Umbilical cord (tissue), 2 donors: ENCODE measurements at places on chromosomes 16 and 17.

DNA sequence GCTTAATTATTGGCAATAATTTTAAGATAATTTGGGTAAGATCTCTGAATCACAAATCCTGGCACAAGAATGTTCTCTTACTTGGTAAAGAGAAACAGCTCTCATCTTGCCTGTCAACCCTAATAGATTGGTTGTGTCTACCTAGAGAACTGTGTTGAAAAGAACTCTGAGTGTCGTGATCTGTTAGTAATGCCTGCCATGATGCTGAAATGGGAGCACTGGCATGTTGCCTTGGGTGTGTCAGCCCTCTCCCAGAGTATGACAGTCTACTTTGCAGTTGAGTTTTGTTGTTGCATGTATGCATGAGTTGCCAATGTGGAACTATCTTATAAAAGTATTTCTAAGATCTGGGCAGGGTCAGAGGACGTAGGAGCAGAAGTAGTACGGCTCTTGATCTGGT lies 221.4 kb downstream of the MAF start:
- DNase-seq = no peak

- no peak for DNase-seq
Measured at GRCh38 chr16:71762186-71762585, 37.7 kb upstream of the PHLPP2 start.

GRCh38 chr17:40311575-40311974 lies 2.6 kb downstream of the RARA start:
- no peak for DNase-seq

DNA sequence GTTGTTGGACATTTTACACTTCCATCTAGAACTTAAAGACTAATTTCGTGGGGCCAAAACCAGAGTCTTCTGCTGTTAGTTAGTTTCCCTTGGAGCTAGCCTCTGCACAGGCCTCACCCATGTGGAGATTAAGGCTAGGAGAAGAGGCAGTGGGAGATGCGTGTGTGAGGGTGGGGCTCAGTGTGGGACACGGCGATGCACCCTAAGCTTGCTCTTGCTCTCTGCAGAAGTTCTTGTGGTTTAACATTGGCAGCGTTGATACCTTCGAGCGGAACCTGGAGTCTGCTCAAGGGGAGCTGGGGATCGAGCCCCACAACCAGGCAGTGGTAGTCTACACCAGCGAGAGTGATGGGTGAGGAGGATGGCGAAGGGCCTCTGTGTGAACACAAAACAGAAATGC lies 34.0 kb downstream of the DBNDD1 start:
- no peak for DNase-seq

DNA sequence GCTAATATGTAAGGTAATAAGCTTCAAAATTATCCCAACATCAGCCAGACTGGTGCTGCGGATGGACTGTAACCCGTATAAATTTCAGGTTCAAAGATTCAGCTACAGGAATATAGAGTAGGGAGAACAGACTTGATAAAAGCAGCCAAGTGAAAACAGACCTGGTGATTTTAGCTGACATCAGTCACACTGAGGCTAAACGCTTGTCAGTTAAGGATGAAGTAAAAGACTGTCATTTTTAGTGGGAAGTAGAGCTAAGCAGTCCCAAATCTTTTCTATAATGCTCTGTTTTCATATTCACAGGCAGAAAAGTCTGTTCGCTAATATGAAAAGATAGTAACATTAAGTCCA lies 35.4 kb downstream of the CMTM4 start:
- peak; percentile 18 for DNase-seq

DNA sequence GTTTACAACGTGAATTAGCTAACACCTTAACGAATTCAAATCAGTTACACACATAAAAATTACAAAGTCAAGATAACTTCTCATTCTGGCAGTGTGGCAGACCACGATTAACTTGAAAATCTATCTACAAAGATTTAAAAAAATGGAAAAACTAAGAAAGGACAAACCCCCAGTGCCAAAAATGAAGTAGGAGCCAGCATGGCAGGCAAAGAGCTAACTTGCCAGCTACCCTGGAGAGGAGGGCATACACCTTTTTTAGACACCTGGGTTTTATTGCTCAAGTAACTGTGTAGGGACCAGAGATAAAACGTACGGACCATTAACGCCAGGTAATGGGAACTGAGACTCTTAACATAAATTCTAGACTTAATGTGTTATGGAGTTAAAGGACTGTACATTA lies 2.5 kb downstream of the TAF15 start:
- no peak for DNase-seq

GRCh38 chr17:1504866-1505265 lies 11.5 kb downstream of the INPP5K start:
- no peak for DNase-seq

DNA sequence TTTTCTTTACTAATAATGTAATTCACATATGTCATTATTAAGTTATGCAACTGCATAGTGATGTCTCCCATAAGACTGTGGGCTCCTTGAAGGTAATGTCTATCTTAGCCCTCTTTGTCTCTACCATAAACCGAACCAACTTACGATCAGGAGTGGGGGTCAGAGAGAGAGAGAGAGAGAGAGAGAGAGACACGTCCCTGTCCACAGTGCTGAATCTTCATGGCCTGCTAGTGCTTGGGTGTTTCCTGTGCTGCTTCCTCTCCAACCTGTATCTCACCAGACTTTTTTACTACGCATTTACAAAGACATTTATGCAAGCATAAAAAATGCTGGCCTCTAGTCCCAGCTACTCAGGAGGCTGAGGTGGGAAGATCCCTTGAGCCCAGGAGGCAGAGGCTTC lies 52.2 kb upstream of the HAPSTR1 start:
- DNase-seq = no peak

DNA sequence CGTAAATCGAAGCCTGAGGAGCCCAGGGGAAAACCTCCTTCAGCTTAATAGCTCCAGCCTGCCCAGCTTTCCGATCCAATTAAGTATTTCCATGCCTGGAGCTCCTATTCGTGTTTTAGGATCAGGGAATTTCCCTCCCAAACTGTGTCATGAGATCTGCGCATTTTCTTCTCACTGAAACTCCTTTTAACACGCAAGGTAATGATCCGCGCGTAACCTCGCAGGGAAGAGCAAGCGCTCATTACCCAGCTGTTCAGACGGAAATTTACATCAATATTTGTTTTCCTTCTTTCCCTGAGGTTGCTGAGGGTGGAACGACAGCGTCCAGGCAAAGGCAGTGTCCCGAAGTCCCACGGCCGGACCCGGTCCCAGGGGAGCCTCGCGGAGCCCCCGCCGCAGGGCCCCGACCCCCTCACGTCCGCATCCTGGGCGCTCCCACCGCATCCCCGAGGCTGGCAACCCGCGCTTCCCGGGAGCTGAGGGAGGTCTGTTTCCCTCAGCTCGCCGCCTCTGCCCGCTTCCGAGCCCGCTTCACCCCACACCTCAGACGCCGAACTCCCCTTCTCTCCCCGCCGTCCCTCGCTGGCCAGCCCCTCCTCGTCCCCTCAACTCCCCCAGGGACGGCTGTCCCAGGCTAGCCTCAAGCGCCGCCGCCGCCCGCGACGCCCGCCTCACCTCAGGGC lies 415 bp downstream of the ABCA5 start:
- peak; percentile 28 for DNase-seq
